ENCODE measurements at places on chromosomes 6 and 20. TPM values are rescaled to one million over a fixed set of nuclear protein-coding genes. Genes with fewer than 3 reads are reported as not detected.

Gene TBX18
- total RNA-seq: 8.2 TPM

Gene EYA2
- total RNA-seq: 1.7 TPM

Gene CAGE1
- total RNA-seq: 0.11 TPM

Gene NHSL1
- 4.2 TPM for total RNA-seq

Gene C6orf141
- 13.2 TPM for total RNA-seq

Gene LGSN
- total RNA-seq: not detected

Gene C6orf136
- 7.1 TPM for total RNA-seq

Gene MYL9
- total RNA-seq: 15.1 TPM

Gene PI3
- not detected for total RNA-seq

Gene TNFRSF6B
- total RNA-seq: 12.6 TPM

Gene CTAGE9
- total RNA-seq: not detected

Gene PTPN1
- 33.4 TPM for total RNA-seq

Gene BANF2
- total RNA-seq: not detected

Gene THEMIS
- not detected for total RNA-seq

Gene F13A1
- 0.06 TPM for total RNA-seq

Gene IL20RA
- total RNA-seq: 0.27 TPM

Gene ADGRF1
- total RNA-seq: not detected

Gene CFB
- total RNA-seq: 0.86 TPM

Gene NEU1
- 46.6 TPM for total RNA-seq

Gene BPIFA1
- not detected for total RNA-seq

Gene PLN
- not detected for total RNA-seq

Gene SLC17A3
- not detected for total RNA-seq

Gene GPX6
- total RNA-seq: not detected

Gene MDFI
- total RNA-seq: 53.7 TPM

Gene HDGFL1
- not detected for total RNA-seq

Gene SERPINB6
- 38.7 TPM for total RNA-seq

Gene KHDC1L
- total RNA-seq: not detected

Gene TRAPPC3L
- not detected for total RNA-seq

Gene UBE2C
- total RNA-seq: 167 TPM

Gene NHLRC1
- 2.6 TPM for total RNA-seq

Gene GPR6
- total RNA-seq: not detected

Gene ZNF311
- 0.74 TPM for total RNA-seq

Gene C20orf173
- total RNA-seq: not detected

Gene C6orf118
- not detected for total RNA-seq

Gene SIRPB1
- 0.11 TPM for total RNA-seq

Gene SLC32A1
- not detected for total RNA-seq

Gene KIF6
- total RNA-seq: 0.11 TPM

Gene OPRM1
- not detected for total RNA-seq

Gene HUS1B
- 2.9 TPM for total RNA-seq

Gene SPATS1
- not detected for total RNA-seq

Gene MEP1A
- not detected for total RNA-seq

Gene IL17A
- not detected for total RNA-seq

Gene TMC2
- total RNA-seq: not detected

Gene NRN1
- total RNA-seq: 38.3 TPM

Gene OPN5
- 0.06 TPM for total RNA-seq

All from Daoy (cell line).